Skin of body (tissue), 3 donors: ENCODE measurements at places on chromosomes 4 and X. TPM values are rescaled to one million over a fixed set of nuclear protein-coding genes. Genes with fewer than 3 reads are reported as not detected.

- DNase-seq = no peak
These were observed 57.7 kb upstream of the SEC24B start for GRCh38 chr4:109375778-109376414.

DNA sequence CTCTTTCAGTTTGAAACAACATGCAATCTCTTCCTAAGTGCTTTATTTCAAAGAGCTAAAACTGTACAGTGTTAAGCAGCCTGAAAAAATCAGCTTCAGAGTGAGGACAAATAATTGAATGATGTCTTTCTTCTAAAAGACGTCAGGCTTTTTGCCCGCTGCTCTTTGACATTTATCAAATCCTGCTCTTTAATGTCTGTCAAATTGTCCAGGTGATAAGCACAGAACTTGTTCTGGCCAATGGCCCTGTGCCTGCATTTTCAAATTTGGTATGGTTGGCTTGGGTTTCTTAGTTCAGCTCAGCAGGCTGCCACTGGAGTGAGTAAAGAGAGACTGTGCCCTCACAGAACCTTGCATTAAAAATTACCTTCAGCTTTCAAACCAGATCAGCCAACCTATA lies 712.9 kb upstream of the LCORL start:
- DNase-seq = no peak

LRIT3 gene
- total RNA-seq = 0.10 TPM

- no peak for DNase-seq
These were observed 32.7 kb downstream of the BST1 start for GRCh38 chr4:15735536-15735935.

SEC24B gene
- total RNA-seq = 22.9 TPM

DNA sequence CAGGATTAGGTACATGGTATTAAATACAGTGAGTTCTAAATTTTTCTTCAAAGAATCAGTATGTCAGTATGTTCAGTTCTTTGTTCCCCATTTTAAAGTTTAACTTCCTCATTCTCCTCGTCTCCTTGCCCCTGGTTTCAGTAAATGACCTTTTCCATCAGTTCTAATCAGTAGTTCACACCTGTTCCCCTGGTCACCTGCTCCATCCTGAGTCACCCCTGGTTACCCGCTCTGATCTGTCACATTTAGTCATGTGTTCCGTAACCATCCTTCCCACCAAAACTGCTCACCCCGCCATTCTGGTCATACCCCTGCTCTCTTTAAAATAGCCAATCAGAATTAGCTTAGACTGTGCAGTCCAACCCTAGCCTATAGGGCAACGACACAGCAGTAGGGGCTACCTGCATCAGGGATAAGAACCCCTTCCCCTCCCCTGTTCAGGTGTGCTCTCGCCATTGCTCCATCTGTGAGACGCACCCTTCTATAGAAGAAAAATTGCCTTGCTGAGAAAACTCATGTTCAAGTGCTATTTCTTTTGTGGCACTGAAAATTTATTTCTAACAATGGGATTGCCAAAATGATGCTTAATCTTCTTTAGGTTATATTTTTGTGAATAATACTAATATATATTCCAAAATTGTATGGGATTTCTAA lies 181.3 kb downstream of the OR13H1 start:
- no peak for DNase-seq

GRCh38 chr4:124519196-124519595 lies 193.3 kb downstream of the ANKRD50 start:
- no peak for DNase-seq

- DNase-seq = no peak
These were observed 52.2 kb upstream of the SORCS2 start for GRCh38 chr4:7140062-7140691.
